ENCODE measurements at places on chromosomes 13 and 19.

- DNase-seq: peak; percentile 79
These were observed at the start of gene CCDC124 for GRCh38 chr19:17932485-17933338. Gene CCDC124 (plus strand): TSS chr19:17933015. CDS start chr19:17936421, 3,406 bp downstream.

DNA sequence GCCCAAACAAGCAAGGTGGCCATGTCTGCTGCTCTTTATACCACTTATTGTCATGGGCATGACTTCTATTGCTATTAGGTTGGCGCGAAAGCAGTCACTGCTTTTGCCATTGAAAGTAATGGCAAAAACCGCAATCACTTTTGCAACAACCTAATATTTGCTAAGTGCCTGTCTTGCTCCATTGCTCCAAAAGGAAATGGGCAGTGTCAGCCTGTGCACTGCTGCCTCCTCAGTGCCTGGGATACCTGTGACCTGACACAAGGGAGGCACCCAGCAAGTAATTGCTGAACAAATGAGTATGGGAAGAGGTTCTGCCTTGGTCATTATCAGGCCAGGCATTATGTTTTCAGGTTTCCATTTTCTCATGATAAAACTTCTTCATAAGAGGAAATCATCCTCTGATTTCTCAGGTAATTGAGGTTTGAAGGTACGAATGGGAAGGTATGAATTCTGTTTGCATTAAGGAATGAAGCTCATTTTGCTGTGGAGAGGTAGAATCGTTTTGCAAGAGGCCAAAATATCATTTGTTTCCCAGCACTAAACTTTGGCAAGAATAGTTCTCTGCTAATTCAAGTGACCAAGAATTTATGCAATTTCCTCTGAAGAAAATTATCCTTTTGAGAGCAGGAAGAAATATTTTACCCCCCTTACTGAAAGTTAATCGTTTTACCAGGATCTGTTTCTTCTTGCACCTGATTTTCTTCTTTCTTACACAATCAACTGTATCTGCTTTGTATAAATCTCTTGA is 128.4 kb upstream of the SPRY2 start:
- DNase-seq: no peak

DNA sequence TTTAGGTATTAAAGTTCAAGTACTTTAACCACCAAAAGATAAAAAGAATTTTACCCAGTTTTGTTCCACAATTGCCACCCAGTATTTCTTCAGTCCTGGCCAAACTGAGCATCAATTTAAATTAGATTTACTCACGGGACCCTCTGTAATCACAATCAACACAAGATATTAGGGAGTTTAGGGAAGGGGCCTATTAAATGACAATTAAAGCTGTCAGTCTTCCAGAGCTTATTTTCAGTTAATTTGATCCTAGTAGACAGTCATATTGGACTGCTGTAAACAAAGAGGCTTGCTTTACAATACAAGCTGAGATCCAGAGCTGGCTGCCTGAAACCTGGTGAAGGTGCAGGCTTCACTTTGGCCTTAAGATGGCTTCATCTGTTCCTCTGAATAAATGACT is 321.2 kb upstream of the NBEA start:
- no peak for DNase-seq

DNA sequence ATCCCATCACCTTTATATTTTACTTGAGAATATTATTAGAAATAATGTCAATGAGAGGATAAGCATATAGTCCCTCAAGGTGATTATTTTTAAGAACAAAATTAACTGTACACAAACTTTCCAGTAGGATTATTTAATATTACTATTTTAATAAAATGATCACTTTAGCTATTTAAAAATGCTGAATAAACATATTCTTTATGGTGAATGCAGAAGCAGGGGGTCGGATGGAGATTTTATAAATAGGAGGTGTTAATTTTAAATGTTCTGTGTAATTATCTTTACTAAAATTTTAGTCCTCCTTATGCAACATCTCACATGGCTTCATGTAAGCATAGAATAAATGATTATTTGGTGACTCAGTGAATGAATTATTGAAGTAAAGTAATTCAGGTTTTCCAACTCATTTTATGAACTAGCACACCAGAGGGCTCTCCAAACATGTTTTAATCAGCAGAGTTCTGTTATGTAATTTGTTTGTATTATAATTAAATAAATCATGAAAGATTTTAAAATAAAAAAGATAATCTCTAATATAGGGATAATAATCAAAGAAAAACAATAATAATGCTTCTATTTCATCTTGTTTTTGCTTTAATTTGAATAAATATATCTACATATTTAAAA is 1635.2 kb downstream of the EFNB2 start:
- no peak for DNase-seq

DNA sequence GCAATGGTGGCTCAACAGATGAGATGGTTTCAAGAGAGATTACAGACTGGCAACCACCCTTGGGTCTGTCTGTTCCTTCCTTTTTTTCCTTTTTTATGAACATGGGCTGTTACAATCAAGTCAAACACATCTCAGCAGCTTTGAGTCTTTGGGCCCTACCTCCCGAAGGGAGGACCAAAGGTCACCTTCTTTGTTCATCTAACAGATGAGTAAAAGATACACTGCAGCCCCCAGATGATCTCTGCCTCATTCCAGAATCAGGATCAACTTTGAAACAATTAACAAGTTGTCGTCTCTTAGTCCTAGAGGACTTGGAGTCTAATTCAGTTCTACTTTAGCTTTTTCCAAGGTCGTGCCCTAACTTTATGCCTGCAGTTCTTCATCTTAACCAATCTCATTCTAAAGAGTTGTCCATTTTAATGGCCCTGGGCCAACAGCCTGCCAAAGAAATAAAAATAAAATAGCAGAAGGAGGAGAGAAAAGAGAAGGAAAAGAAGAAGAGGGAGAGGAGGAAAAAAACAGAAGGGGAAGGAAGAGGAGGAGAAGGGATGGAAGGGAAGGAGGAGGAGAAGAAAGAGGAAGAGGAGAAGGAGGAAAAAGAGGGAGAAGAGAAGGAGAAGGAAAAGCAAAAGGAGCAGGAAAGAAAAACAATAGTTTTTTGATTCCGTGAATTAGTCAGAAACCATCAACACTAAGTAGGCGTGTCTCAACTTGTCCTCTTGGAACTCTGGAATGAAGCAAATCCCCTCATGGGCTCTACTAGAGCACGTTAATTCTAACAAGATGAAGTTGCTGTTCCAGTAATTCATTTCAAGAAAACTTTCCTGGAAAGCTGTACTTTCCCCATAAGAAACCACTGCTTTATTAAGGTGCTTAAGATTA is 281.2 kb downstream of the FOXO1 start:
- DNase-seq: no peak

GRCh38 chr19:2315818-2316353 is 7.9 kb upstream of the LINGO3 start:
- DNase-seq: no peak

DNA sequence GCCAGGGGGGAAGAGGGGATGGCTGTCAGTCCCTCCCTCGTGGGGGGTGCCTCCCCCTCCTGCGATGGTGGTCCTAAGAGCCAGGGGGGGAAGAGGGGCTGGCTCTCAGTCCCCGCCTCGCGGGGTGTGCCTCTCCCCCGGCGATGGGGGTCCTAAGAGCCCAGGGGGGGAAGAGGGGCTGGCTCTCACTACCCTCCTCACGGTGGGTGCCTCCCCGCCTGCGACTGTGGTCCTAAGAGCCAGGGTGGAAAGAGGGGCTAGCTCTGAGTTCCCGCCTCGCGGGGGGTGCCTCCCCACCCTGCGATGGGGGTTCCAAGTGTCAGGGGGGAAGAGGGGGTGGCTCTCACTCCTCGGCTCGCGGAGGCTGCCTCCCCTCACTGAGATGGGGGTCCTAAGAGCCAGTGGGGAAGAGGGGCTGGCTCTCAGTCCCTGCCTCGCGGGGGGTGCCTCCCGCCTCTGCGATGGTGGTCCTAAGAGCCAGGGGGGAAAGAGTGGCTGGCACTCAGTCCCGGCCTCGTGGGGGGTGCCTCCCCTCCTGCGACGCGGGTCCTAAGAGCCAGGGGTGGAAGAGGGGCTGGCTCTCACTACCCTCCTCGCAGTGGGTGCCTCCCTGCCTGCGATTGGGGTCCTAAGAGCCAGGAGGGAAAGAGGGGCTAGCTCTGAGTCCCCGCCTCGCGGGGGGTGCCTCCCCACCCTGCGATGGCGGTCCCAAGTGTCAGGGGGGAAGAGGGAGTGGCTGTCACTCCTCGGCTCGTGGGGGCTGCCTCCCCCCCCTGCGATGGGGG is 2325.6 kb upstream of the PCDH20 start:
- DNase-seq: no peak

DNA sequence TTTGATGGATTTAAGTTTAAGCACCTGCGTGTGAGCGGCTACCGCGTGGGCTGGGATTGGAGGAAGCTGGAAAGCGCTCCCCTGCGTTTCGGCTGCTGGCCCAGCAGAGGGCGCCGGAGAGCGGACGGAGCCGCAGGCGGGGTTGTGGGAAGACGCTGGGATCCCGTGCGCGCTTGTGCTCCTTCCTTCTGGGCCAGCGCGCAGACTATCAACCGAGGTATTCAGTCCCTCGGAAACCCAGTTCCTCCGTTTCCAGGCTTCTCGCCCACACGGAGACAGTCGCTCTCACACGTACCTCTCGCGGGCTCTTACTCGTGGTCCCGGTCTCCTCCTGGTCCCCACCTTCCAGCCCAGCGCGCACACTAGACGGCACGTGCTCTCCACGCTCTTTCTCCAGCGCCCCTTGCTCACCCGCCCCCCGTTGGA is 28.8 kb downstream of the EPN1 start:
- DNase-seq: no peak

- no peak for DNase-seq
These were observed 29.5 kb downstream of the PCDH9 start for GRCh38 chr13:67200605-67201004.
